ENCODE measurements at places on chromosomes 4 and X.

DNA sequence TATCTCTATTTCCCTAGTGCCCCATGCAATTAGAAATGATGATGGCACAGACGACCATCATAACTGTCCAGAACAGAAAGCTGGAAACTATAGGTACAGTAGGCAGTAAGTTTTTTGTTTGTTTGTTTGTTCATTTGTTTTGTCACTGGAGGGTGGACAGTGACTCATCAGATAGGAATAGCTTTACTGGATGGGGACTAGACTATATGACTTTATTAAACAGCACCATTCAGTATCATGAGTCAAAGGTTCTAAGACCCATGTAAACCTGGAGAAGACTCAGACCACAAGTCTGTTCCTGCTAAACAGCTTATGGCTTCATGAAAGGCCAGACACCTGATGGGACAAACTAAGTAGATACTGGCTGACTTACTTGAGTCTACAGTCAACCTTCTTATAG, 38.4 kb downstream of the PLAC1 start:
- DNase-seq = no peak

DNA sequence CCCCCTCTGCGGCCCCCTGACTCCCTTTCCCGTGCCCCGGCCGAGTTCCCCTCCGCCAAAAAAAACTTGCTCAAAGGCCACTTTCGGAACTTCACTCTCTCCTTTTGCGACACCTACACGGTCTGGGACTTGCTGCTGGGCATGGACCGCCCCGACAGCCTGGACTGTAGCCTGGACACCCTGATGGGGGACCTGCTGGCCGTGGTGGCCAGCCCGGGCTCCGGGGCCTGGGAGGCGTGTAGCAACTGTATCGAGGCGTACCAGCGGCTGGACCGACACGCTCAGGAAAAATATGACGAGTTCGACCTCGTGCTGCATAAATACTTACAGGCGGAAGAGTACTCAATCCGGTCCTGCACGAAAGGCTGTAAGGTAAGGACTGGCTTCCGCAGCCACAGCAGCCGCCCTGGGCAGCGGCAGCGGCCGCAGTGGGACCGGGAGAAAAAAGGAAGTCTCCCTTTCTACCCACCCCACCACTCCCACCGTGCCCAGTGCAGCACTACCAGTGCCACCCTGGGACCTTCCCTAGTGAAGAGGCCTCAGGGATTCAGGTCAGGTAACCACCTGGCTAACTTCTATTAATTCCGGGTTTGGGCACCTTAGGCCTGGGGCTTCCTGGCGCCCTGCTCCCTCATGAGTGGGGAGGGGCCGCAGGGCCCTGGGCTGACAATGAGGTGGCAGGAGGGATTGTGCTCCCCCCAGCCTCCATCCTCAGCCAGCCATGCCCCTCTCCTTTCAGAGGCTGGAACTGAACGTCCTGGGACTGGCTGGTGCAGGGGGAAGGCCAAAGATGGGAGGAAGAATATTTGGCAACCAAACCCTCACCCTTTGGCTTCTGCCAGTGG, 1.9 kb downstream of the NALF2 start:
- no peak for DNase-seq

GRCh38 chr4:113209153-113209552, 159.7 kb downstream of the ANK2 start:
- no peak for DNase-seq

DNA sequence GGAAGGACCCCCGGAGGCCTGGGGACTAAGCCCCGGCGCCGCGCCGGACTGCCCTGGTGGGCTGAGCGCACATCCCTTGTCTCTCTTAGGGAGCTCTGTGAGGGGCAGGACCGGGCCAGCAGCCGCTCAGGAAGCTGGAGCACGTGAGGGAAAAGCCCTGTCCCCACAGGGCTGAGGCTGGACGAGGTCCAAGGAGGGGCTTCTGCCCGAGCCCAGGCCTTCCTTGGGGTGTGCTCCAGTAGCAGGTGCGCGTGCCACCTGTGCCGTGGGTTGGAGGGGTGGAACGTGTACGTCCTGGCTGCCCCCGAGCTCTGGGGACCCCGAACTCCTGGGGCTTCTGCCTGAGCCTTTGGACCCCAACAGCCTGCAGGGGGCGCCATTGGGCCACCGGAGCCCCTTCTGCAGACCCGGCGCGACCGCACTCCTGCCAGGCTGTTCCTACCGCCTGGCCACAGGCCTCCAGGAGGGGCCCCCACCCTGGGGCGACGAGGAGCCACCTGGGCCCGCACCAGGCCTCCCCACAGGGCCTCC, 27.2 kb downstream of the TACC3 start:
- peak; percentile 24 for DNase-seq

- no peak for DNase-seq
Observed at GRCh38 chr4:40992472-40993295, 221.7 kb downstream of the APBB2 start.

DNA sequence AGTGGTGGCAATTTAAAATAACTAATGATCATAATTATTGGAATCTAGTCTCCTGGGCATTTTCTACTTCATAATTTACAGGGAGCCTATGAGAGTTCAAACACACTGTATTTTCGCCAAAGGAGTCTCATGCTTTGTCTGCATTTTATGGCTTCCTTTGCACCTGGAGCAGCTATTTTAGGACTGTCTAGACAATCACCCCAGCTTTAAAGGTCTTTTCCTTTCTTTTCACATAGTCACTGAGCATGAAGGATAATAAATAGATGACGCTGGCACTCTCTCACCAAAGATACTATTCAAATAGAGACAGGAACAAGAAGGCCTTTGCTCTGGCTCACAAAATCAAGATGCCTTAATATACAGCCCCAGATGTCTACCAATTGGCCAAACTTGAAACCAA, 43.0 kb downstream of the AMELX start:
- no peak for DNase-seq

- no peak for DNase-seq
Observed at GRCh38 chrX:114841051-114841450, 176.4 kb downstream of the IL13RA2 start.

- DNase-seq = no peak
Observed at GRCh38 chr4:81146466-81146865, 68.6 kb downstream of the PRKG2 start.

GRCh38 chr4:140250989-140251552, 97.1 kb upstream of the MAML3 start:
- DNase-seq = no peak

DNA sequence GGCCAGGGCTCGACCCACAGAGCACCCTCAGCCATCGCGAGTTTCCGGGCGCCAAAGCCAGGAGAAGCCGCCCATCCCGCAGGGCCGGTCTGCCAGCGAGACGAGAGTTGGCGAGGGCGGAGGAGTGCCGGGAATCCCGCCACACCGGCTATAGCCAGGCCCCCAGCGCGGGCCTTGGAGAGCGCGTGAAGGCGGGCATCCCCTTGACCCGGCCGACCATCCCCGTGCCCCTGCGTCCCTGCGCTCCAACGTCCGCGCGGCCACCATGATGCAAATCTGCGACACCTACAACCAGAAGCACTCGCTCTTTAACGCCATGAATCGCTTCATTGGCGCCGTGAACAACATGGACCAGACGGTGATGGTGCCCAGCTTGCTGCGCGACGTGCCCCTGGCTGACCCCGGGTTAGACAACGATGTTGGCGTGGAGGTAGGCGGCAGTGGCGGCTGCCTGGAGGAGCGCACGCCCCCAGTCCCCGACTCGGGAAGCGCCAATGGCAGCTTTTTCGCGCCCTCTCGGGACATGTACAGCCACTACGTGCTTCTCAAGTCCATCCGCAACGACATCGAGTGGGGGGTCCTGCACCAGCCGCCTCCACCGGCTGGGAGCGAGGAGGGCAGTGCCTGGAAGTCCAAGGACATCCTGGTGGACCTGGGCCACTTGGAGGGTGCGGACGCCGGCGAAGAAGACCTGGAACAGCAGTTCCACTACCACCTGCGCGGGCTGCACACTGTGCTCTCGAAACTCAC, 3.6 kb downstream of the MID1IP1 start:
- DNase-seq = no peak

DNA sequence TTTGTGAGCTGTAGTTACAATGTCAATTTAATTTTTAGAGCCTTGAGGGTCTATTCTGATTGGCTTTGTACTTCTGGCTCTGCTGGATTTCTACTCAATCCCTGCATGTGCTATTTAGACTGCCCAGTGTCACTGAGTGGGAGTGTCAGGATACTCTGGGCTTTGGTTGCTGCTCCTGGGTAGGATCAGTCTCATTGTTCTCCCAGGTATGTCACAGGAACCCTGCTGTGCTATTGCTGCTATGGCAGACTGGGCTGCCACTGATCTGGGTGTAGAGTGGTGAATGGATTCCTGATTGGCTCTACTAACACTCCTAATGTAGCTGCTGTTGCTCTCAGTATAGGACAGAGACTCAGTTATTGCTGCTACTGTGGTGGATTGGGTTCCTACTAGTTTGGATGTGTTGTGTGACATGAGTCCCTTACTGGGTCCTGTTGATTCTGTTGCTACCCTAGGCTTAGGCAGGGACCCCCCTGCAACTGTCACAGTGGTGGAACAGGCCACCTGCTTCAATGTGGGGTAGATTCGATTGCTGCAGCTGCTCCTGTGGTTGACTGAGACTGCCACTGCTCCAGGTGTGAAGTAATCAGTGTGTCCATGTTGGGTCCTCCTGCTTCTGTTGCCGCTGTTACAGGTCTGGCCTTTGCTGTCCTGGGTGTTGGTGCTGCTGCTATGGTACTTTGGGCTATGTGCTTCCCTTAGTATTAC, 707.8 kb upstream of the AMOT start:
- DNase-seq = no peak

DNA sequence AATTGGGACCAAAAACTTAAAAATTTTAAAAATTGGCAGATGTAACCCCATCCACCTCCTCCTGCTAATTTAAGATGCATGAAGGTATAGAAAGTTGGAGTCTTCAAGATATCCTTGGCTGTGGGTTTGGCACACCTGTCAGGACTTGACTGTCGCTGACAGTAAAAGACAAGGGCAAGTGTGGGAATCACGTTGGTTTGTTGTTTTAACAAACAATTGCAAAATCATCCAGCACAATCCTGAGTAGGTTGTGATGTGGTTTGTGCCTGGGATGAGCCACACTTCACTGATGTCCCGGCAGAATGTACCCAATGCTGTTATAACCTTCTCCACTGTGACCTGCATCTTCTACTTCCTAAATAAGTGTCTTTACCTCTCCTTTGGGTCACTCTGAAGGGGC, 24.0 kb downstream of the HOPX start:
- no peak for DNase-seq

- DNase-seq = no peak
Observed at GRCh38 chr4:152039023-152039481, 278.2 kb upstream of the GATB start.

DNA sequence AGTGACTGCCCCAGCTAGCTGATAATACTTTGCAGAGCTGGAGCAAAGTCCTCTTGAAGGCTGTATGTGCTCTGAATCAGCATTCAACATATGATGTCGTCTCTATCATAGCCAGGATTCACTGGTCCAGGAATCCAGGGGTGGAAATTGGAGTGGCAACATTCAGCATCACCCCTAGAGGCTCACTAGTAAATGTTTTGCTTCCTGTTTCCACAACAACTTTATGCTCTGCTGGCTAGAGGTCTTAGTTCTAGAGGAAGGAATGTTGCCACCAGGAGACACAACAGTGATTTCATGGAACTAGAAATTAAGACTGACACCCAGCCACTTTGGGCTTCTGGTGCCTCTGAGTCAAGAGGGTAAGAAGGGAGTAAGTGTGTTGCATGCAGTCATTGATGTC, 11.3 kb downstream of the MAGEA1 start:
- no peak for DNase-seq

- DNase-seq = no peak
Observed at GRCh38 chr4:5869966-5870619, 22.8 kb downstream of the CRMP1 start.

- DNase-seq = no peak
Observed at GRCh38 chrX:153635788-153636668, 11.0 kb upstream of the DUSP9 start.

DNA sequence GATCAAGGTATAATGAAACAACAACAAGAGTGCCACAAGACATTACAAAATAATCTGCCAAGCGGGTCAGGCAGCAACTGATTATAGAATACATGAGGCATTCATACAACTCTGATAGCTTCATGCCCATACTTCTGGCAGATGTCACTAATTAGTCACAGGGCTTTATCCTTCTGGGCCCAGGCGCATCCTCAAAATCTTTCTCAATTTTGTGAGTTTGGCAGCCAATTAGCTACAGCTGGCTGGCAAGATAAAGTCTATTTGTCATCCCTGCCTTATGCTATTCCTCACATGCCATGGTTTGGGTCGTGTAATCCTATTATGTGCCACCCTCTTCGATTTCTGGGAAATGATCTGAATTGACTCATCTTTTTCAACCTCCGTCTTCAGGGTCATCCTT, 254.3 kb downstream of the PACRGL start:
- no peak for DNase-seq

DNA sequence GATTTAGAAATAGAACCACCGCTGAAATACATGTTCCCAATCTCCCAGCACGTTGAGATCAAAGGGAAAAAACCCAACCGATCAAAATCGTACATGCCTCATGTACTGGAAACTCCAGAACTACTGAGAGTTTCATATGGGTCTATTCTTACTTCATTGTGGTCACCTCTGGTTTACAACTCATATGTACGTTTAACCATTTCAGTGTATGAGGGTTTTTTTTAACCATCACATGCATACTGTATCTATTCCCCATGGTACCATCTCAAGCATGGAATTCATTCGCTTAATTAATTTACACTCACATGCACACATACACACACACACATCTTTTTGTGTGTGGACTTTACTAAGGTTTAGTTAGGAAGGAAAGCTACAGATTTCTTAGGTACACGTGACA, 46.0 kb upstream of the CLNK start:
- no peak for DNase-seq

DNA sequence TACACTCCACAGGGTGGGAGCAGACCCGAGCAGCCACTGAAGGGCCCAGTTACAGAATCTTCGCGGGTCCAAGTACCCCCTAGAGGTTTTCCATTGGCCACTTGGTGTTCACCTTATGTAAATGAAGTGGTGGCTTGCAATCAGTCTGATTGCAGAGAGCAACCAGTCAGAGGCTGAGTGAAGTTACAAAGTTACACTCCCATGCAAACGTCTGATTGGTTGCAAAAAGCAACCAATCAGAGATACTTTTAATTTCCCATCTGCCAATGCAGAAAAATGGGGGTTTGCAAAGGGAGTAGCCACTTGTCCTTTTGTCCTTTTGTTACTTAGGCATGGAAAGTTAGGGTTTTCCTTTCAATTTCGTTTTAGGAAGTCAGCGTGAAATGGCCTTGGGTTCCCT, 27.0 kb upstream of the NKAP start:
- DNase-seq = no peak

GRCh38 chr4:119151161-119151560, 15.5 kb downstream of the MYOZ2 start:
- no peak for DNase-seq

DNA sequence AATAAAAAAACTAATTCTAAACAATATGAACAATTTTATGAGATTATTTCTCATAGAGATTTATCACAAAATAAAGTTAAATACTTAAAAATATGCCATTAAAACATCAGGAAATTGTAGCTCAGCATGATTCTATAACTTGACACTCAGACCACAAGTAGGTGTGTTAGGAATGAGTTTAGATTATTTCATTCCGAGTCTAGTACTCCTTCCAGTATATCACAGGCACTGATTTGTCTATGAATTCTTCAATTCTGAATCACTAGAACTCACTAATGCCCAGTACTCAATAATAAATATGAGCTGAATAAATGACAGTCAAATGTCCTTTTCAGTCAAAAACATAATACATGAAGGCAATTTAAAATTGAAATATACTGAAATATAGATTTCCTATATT, 22.2 kb downstream of the BOD1L1 start:
- DNase-seq = no peak

GRCh38 chr4:125849869-125850268, 535.1 kb downstream of the FAT4 start:
- DNase-seq = no peak

Measured in caudate nucleus (tissue), 63 donors.